LHCN-M2 (cell line): ENCODE measurements at places on chromosomes 7 and 10.

- DNase-seq: no peak
Observed at GRCh38 chr10:77121829-77122228, 515.8 kb downstream of the KCNMA1 start.

DNA sequence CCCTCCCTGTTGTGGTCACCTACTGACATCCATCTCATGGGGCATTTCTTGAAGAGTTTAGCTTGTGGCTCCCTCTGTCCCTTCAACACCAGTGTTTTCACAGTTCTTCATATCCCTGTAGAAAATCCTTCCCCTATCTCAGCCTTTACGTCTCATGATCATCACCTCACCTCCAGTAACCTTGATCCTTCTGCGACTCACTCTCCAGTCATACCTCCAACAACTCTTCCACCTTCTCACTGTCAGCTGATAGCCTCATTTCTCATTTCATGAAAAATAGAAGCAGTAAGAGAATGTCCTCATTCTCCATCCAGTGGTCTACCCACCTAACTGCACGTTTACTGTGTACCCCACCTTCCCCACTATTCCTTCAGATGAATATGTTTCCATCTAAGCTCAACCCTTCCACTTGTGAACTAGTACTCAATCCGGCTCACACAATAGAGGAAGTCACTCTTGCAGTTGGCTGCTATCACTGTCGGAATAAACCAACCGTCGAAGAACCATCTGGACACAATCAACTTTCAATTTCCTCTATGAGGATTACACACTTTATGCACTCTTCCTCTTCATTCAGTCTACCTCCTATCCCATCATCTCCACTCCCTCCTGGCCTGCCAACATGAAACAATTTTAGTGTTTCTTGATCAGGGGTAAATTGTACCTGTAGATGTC is 256.0 kb downstream of the AHR start:
- DNase-seq: no peak

DNA sequence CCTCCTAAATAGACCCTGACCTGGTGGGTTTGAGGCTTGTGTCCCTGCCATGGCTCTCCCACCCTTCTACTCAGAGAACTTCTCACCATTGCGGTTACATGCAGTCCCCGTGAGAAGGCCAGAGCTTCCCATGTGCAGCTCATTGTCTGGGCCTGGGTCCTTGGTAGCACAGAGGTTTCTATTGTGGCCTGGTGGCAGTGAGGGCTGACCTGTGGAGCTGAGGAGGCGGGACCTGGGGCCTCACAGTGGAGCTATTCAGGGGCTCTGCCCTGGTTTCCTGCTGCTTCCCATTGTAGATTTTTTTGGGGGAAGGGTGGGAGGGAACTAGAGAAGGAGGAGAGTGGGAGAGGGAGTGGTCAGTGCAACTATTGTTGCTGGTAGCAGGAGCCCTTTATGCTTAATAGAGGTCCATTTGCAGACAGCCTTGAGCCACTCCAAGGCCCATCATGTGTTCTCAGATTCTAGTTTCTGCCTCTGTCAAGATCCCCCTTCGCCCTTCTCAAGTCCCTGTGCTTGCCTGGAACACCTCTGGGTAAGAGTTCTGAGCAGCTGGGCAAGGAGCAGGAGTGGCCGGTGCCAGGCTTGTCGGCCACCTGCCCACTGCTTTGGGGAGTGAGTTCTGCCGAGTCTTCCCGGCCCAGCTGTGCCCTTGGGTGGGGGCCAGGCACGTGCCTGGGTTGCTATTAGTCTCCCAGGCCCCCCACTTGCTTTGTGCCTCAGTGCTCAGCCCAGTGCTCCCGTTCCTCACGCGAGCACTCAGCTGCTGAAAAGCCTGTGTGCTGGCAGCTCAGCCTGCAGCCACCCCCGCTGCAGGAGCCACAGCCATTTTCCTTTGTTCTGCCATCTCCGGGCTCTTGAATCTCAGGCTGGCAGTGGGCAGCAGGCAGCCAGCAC is 10.7 kb downstream of the TSPAN14 start:
- peak; percentile 47 for DNase-seq

DNA sequence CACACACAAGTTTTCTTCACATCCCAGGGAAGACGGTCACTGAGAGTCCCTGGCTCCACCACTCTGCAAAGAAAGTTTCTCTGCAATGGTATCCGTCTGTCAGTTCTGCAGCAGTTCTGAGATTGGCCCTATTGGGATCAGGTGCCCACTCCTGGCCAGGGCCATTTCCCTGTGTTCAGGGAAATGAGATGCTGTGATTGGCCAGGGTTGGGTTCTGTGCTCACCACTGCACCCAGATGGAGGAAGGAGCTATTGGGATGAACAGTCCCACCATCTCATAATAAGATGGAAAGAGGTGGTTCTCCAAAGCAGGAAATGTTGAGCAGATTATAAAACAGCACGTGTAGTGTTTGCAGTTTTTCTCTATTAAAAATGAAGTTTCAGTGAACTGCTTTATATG is 13.3 kb upstream of the PIP4K2A start:
- DNase-seq: no peak

DNA sequence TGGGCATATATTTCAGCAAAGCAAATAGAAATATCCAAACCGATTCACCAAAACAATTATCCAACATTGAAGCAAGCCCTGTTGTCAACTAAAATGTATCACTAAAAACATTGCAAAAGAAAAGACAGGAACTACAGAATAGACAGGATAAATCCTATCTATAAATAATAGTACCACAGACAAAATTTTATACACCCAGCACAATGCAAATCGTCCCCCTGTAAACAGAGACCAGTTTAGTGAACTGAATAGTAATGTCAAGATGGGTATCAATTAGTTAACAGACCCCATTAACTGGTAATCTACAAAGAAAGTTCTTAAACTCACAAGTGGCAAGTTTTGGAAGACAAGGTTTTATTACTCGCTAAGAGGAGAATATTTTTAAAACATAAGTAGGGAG is 4.0 kb downstream of the ZC3HAV1 start:
- DNase-seq: no peak

- DNase-seq: no peak
Observed at GRCh38 chr10:11120711-11121110, 103.0 kb downstream of the CELF2 start.

- DNase-seq: no peak
Observed at GRCh38 chr10:69406302-69406811, 10.4 kb downstream of the TACR2 start.

DNA sequence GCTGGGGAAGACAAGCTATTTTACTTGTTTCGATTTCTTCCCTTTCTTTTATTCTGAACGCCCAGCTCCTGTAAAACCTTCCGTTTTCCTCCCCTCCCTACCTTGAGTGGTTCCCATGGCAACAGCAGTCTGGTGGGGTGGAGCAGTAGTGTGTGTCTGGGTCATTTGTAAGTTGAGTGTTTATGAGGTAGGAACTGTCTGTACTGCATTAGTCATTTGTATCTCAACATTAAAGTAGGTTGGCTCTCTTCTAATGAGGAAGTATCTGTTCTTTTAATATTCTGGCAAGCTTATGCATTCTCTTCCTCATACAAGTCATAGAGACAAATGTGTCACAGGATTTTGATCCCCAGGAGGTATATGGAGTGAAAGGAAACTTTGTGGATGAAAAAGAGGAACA is 85.3 kb upstream of the CCDC6 start:
- DNase-seq: peak; percentile 55

DNA sequence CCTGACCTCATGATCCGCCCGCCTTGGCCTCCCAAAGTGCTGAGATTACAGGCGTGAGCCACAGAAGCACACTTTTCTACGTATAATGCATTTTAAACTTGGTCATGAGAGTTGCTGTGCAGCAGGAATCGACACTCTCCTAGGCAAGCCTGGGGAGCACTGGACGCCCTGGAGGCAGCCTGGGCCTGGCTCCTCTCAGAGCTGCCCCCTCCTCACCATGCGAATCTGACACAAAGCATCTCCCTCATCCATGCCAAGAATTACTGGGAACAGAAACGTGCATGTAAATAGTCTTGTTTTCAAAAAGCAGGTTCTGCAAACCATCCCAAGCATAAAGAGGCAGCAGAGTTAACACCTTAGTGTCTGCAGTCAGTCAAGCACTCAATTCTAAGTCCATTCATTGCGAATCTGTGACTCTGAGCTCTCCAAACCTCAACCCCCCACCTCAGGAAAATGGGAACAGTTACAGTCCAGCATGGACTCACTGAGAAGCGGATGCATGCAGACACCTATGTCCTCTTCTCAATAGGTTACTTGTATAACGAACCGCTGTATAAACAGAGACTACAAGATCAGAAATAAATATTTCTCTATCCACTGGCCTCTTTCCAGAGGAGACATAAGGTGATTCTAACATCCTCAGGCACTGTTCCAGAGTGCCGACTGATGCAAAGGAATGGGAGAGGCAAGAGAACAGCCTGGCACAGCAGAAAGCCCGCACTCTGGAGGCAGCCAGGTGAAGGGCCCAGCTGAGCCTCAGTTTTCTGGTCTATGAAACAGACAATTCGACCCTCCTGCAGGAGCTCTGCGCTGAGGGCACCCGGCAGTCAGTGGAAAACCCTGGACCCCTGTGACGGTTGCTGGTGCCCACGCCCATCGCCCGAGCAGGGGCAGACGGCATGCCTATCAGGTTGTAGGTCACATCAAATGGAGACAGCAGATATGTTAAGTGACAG is 68.9 kb downstream of the MAD1L1 start:
- no peak for DNase-seq

DNA sequence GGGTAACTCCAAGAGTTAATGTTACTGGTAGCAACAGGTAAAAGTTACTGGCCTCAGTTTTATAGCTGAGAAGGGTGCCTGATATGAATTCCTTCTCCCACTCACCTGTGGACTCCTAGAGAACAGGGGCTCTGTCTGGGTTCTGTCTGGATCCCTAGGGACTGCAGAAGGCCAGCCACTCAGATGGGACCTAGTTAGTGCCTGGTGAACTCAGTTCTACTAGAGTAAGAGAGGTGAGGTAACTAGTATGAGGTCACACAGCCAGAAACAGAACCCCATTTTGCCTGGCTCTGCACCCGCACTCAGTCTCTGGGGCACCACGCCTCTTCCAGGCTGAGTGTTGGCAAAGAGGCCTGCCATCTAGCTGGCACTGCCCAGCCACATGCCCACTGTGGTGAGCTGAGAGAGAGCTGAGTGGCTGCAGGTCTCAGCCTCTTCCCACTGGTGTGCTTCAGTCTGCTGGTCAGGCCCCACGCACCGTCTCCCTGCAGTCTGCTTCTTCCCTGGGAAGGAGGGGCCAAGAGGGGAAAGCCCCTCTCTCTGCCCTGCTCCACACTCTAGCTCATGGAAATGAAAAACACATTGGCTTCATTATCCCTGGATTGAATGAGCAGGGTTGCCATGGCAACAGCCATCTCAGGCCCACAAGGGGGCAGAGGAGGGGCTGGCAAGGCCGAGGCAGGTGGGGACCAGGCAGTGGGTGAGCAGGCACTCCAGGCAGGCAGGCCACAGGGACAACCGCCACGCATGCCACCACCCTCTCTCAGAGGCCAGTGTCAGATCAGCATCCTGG is 110.6 kb downstream of the ZMIZ1 start:
- DNase-seq: no peak

- DNase-seq: no peak
Observed at GRCh38 chr7:155847821-155848435, 35.7 kb upstream of the SHH start.

DNA sequence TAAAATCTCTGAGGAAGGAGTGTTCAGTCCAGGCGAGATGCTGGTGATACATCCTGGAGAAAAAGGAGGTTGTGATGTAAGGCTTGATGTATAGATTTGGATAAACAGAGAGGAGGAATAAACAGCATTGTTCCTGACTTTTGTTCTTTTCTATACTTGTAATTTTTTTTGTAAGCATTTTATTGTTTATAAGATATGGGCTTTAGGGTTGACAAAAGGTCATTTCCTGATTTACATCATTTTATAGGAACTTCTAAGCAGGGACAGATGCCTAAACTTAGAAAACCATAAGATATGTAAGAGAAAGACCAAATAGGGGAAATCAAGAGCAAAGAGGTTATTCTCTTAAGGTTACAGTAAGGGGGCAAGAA is 16.7 kb upstream of the SLC26A4 start:
- no peak for DNase-seq
